ENCODE measurements at places on chromosomes 1 and 21.

DNA sequence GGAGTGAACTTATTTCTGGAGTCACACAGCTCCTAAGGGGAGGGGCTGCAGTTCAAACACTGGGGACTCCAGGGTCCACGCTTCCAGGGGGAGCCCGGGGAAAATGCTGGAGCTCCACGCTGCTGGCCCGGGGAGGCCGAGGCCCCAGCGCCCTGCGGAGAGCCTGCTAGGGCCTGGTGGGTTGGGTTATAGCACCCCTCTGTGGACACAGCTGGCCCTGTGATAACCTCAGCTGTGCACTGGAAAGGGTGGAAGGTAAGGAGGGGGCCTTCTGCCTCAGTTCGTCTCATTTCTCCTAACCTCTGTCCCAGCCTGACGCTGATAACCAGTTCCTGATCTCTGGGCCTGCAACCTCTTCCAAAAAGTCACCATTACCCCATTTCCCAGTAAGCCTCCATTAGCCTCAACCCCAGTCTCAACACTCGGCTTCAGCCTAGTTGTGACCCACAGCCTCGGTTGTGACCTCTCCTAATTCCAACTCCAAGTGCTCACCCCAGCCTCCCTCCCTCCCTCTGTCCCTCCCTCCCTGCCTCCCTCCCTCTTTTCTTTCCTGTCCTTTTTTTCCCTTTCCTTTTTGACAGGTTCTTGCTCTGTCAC lies 7.1 kb downstream of the NBL1 start:
- peak; percentile 92 for DNase-seq

- peak; percentile 70 for DNase-seq
These were observed 94.2 kb downstream of the PRKAB2 start for GRCh38 chr1:147077936-147078605.

DNA sequence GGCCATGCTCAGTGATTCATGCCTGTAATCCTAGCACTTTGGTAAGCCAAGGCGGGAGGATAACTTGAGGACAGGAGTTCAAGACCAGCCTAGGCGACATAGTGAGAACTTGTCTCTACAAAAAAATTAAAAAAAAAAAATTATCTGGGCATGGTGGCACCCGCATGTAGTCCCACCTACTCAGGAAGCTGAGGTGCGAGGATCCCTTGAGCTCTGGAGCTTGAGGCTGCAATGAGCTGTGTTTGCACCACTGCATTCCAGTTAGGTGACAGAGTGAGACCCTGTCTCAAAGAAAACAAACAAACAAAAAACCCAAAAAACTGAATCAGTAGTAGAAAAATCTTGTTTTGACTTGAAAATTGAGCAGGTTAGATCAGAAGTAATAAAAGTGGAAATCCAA lies 67.1 kb upstream of the IPO9 start:
- DNase-seq: no peak

DNA sequence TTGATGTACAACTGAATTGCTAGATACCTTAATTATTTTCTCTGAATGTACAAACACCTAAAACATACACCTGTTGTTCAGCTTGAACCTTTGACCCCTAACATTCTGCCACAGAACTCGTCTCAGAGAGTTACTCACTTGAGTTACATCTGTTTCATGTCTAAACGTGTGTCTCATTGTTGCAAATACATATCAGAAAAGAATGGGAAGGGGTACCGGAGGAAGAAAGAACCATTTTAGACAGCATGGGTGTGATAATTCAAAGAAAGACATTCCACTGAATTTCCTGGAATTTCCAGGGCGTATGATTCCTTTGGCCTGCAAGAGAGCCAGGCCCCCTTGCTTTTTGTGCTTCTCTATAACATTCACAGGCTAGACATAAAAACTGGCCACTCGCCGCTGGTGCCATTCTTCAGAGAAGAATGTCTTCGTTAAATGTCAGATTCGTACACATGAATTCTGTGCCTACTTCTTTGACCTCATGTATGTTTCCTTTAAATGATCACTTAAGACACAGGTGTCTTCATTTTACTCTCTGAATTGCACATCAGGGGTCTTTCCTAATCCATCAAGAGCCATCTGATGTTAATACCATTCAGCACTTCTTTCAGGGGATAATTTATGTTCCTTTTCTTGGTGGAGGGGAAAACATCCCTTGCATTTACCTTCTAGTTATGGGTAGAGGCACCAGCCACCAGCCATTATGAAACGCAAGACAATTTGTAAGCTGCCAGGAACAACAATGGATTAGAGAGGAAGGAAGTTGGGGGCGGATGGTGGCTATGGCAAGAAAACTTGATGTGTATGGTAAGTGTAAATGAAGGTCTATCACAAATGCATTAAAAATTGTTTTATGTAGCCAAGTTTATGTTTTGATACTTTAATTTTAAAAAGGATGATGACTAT lies 12.7 kb downstream of the ATF3 start:
- no peak for DNase-seq

- DNase-seq: no peak
These were observed 9.4 kb upstream of the CD55 start for GRCh38 chr1:207311888-207312603.

GRCh38 chr1:233295975-233296322 lies 424 bp upstream of the PCNX2 start:
- no peak for DNase-seq

DNA sequence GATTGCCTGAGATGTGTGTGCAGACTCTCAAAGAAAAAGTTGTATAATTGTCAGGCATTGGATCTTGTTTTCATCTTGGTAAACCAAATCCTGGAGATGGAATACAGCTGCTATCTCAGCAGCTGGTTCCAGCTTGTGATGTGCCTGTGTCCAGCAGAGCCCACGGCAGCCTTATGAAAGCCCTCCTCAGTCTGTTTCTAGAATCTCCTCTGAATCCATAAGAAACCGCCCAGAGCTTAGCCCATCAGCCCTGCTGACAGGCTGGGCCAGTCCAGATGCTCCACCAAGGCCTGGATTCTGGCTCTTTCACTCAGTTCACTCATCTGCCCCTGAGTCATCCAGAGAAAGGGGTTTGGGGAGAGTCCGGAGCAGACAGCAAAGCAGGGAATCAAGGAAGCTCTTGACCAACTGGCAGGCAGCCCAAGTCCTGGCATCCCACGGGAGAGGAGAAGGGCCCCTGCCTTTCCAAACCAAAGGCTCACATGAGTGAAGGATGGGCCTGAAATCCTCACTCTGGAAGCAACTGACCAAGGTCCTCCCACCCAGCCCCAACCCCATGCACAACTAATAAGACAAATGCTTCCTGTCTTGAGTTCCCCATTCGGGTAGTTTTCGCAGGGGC lies 45.7 kb downstream of the NAV1 start:
- no peak for DNase-seq

GRCh38 chr1:213457733-213458132 lies 406.7 kb downstream of the RPS6KC1 start:
- no peak for DNase-seq

DNA sequence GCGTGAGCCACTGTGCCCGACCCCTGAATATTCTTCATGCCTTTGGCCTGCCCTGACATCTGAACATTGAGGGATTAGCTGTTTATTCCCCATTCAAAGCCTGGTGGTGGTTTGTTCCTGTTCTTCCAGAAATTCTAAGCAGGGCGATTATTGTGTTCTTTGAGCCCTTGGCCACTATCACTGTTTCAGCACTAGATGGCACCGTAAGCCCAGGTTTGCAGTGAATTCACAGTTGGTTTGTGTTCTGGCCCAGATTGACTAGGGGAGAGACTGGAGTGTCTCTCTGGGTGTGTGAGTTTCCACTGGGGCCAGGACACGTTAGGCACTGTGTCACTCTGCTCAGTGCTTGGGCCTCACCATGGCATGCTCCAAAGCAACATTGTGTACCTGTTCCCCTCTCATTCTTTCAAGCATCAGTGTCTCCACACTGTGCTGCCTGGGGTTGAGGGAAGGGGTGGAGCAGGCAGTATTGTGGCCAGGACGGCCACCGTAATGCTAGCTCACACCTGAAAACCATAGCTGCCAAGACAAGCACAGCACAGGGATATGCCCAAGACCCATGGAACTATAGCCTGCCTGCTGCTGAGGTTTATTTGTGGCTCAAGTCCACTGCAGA lies 52.7 kb downstream of the PKN2 start:
- peak; percentile 31 for DNase-seq

DNA sequence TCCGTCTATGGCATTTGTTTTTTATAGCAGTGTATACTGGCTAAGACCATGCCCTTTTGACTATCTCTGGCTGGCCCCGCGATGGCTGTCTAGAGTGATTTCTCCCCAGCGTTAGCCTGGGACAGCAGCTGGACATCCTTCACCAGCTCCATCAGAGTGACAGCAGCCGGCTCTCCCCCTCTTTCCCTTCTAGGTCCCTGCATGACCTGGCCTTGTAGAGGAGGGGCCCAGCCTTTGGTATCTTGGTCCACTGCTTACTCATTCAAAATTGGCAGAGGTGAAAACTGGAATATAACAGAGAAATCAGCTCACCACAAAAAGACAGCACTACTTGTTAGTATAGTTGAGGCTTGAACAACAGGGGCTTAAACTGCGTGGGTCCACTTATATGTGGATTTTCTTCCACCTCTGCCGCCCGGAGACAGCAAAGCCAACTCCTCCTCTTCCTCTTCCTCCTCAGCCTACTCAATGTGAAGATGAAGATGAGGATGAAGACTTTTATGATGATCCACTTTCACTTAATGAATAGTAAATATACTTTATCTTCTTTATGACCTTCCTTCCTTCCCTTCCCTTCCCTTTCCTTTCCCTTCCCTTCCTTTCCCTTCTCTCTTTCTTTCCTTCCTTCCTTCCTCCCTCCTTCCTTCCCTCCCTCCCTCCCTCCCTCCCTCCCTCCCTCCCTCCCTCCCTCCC lies 29.4 kb upstream of the B3GALNT2 start:
- no peak for DNase-seq

GRCh38 chr1:41876576-41877445 lies 41.9 kb downstream of the HIVEP3 start:
- DNase-seq: no peak

DNA sequence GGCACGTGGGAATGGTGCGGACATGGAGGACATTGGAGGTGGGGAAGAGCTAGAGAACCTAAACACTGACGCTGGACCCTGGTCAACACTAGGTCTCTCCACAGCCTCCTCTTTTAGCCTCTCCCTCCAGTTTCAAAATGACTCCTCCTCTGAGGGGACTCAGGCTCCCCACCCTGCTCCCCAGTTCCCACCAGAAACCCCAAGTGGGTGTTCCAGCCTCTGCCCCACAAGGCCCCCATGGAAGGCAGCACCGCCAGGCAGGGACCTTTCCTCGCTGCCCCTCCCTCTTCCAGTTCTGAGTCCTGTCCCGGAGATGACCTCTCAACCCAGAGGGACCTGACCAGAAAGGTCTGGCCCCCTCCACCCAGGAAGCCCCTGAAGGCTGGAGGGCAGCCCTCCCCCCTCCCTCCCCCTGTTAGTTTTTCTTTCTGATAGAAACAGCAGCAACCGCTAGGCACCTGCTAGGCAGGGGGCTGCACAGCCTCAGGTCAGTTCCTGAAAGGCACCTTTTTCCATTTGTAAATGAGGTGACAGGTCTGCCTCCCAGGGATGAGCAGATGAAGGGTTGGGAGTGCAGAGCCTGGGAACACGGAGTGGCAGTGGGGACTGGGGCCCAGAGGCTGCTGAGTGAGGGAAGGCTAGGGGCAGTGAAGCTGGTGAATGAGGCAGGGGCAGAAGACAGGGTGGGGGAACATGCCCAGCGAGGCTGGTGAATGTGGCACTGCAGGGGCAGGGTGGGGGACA lies 9.3 kb upstream of the ITGB2 start:
- DNase-seq: no peak

- DNase-seq: peak; percentile 58
These were observed 9.8 kb upstream of the MTFR1L start for GRCh38 chr1:25809929-25810328.

DNA sequence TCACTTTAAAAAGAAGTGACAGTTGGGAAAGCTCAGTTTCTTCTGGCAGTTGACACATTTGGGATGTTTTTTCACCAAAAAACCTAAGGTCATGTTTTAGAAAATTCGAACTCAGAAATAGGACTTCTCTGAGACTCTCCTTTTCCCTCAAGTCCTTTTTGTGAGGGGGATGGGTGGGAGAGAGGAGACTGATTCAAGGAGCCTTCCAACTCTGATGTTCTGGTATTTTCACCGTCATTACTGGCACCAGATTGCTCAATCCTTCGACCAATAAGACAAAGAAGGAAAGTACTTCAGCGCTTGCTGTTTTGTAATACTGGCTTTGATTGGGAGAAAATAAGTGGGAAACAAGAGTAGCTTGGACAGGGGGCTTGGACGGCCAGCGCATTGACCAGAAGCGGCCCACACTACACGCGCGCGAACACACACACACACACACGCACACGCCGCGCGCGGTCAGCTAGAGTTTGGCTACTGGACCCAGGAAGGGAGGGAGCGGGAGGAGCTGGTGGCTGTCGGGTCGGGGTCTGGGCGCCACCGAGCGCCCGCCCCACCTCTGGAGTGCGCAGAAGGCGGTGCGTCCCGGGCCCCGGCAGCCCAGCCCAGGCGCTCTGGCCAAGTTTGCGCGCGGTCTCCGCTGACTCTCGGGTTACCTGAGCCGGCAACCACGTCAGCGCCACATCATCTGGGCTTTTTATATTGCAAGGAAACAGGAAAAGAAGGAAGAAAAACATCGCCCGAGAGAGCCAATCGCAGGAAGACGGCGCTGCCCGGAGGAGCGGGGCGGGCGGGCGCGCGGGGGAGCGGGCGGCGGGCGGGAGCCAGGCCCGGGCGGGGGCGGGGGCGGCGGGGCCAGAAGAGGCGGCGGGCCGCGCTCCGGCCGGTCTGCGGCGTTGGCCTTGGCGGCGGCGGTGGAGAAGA lies at the start of gene KCNK1:
Gene KCNK1 (plus strand): TSS at position 855 of the 921 bp plus-strand sequence. CDS start 66 bp downstream, at position 921.
- DNase-seq: peak; percentile 92

GRCh38 chr1:191695865-191696264 lies 462.4 kb upstream of the RGS18 start:
- DNase-seq: no peak

GRCh38 chr1:41153750-41154274 lies 88.3 kb downstream of the SCMH1 start:
- DNase-seq: no peak

GRCh38 chr1:176693697-176694329 lies 230.8 kb downstream of the PAPPA2 start:
- DNase-seq: no peak

DNA sequence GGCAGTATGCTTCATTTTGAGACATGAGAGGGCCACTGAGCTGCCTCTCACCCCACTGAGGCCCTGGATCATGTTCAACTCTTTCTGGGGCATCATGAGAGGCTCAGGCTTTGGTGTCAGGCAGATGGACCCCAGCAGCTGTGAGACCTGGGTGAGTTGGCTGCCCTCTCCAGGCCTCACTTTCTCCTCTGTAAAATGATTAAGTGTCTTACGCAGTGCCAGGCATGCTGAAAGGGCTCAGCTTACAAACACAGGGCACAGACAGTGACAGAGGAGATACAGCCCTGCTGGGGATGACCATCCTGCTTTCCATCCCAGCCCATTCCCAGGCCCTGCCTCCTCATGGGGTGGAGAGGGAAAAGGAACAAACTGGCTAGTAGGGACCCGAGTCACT lies 387.4 kb downstream of the MATN1 start:
- DNase-seq: no peak

GRCh38 chr21:27590271-27590670 lies 623.4 kb upstream of the ADAMTS5 start:
- no peak for DNase-seq

- DNase-seq: no peak
These were observed 56.5 kb upstream of the SELENON start for GRCh38 chr1:25743164-25744139.
